Thoracic aorta (tissue), 2 donors: ENCODE measurements at places on chromosomes 7 and 10. TPM values are rescaled to one million over a fixed set of nuclear protein-coding genes. Genes with fewer than 3 reads are reported as not detected.
A peak's percentile ranks its signal among the peaks of the same experiment; 100 is the strongest.

ZNF467 gene
- 4.6 TPM for total RNA-seq

TMEM196 gene
- not detected for total RNA-seq

ADCY1 gene
- 0.85 TPM for total RNA-seq

TEX36 gene
- not detected for total RNA-seq

GNGT1 gene
- not detected for total RNA-seq

C10orf88 gene
- total RNA-seq: 51.0 TPM

PSD gene
- total RNA-seq: 0.21 TPM

DNA sequence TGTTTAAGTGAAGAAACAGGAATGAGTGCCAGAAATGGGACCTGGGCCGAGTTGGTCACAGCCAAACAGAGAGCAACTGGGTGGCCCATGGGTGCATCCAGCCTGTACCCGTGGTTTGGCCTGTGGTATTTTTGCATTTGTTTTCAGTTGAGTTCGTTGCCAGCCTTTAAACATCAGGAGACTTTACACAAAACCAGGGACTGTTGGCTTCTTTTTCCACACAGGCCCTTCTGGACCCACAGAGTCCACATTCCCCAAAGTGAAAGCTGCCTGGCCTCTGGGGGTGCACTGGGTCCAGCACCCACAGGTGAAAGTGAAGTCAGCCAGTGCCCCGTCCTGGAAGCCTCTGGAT is 54.1 kb upstream of the TNS3 start:
- peak overlapping the region; percentile 88 for H3K27ac ChIP-seq
- H3K4me3 ChIP-seq: peak overlapping the region; percentile 37
- H3K4me1 ChIP-seq: peaks cover 28% of the 10 kb centered on the region
- H3K36me3 ChIP-seq: no peaks in the 10 kb centered on the region
- DNase-seq: no peak
- no peaks in the 10 kb centered on the region for H3K27me3 ChIP-seq

DNA sequence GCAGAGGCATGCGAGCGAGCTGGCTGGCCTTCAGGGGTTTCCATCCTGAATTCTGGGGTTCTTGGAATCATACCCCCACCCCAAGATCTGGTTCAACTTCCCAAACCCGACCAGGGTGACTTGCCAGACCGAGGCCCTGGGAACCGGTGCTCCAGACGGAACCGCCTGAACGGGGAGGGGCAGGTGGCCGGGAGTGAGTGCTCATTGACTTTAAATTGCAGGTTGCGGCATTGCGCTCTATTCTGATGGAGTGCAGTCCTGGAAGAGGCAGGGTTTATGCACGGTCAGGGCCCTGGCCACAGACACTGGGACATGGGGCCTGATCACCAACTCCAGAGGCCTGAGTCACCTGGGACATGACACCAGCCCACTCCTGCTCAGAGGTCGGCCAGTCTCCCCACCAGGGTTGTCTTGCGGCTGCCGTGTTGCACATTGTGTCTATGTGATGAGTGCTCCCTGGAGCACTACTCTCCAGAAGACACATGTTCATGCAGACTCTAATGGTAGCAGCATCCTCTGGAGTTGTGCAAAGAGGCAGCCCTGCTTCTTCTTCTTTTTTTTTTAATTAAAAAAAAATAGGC is 5.8 kb upstream of the DDIT4 start:
- DNase-seq: no peak
- H3K27me3 ChIP-seq: no peaks in the 10 kb centered on the region
- H3K27ac ChIP-seq: no peak overlapping the region

DNA sequence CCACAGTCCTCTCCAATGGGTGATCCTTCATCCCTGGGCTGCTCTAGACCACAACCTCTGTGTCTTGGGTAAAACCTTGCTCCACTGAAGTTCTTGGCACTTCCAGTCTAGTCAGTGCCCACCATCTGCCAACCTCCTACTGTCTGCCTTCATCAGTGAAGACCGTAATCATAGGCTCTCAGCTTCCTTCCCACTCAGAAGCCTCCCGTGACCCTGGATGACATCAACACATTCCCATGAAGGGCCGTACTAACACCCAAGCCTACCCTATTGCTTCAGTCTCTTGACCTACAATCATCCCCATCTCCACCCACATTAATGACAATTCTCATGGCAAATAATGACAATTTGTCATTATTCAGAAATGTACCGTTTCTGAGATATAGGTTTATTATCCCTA is 27.6 kb upstream of the GARS1 start:
- no peak overlapping the region for H3K4me3 ChIP-seq
- H3K27me3 ChIP-seq: no peaks in the 10 kb centered on the region
- H3K4me1 ChIP-seq: no peaks in the 10 kb centered on the region
- no peak for DNase-seq
- no peak overlapping the region for H3K27ac ChIP-seq

GRCh38 chr7:17601921-17602320 is 303.5 kb downstream of the AHR start:
- no peak overlapping the region for H3K4me3 ChIP-seq
- H3K27ac ChIP-seq: no peak overlapping the region
- H3K4me1 ChIP-seq: no peaks in the 10 kb centered on the region
- H3K36me3 ChIP-seq: no peaks in the 10 kb centered on the region

GRCh38 chr7:87220026-87220733 is 648 bp upstream of the TMEM243 start:
- peak overlapping the region; percentile 93 for H3K4me3 ChIP-seq
- peak overlapping the region; percentile 79 for H3K27ac ChIP-seq
- H3K4me1 ChIP-seq: peaks cover 14% of the 10 kb centered on the region
- no peaks in the 10 kb centered on the region for H3K36me3 ChIP-seq
- peak; percentile 9 for DNase-seq
- no peaks in the 10 kb centered on the region for H3K27me3 ChIP-seq

DNA sequence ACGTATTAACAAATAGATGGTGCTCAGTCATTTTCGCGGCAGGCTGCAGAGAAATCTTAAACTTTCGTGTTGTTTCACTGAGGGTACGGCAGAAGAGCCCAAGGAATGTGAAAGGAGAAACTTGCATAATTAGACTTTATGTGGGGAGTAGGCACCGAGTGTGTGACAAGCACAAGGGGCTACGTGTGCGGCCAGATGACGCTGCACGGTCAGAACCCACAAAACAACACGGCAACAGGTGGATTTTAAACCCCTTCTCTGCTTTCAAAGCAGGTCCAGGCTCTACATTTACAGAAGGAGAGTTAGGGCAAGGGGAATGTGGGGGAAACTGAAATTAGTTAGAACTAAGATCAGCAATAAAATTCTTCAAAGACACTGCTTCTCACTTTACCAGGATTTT is 392 bp upstream of the UCN3 start:
- DNase-seq: no peak
- no peak overlapping the region for H3K27ac ChIP-seq
- H3K36me3 ChIP-seq: no peaks in the 10 kb centered on the region
- H3K27me3 ChIP-seq: no peaks in the 10 kb centered on the region
- H3K4me1 ChIP-seq: no peaks in the 10 kb centered on the region
